Effector memory CD4-positive, alpha-beta T cell (primary cell): ENCODE measurements at places on chromosomes 3 and 15.

DNA sequence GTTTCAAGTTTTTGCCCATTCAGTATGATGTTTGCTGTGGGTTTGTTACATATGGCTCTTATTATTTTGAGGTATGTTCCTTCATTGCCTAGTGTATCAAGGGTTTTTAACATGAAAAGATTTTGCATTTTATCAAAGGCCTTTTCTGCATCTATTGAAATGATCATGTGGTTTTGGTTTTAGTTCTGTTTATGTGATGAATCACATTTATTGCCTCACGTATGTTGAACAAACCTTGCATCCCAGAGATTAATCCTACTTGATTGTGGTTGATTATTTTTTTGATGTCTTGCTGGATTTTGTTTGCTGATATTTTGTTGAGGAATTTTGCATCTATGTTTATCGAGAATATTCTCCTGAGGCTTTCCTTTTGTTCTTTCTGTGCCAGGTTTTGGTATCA lies 39.4 kb downstream of the TMCO5A start:
- DNase-seq: no peak

GRCh38 chr3:12687948-12688347 lies 24.0 kb upstream of the RAF1 start:
- no peak for DNase-seq

GRCh38 chr3:182438398-182438797 lies 354.9 kb upstream of the ATP11B start:
- no peak for DNase-seq

DNA sequence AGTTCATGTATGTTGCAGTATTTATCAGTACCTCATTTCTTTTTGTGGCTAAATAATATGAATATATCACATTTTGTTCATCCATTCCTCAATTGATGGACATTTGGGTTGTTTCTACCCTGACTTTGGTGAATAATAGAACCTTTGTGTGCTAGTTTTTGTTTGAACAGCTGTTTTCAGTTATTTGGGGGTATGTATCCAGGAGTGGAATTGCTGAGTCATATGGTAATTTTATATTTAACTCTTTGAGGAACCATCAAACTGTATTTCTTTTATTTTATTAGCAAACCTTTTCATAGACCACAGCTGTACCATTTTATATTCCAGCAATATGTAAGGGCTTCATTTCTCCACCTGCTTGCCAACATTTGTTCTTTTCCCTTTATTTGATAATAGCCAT lies 38.4 kb upstream of the RBM5 start:
- DNase-seq: no peak

DNA sequence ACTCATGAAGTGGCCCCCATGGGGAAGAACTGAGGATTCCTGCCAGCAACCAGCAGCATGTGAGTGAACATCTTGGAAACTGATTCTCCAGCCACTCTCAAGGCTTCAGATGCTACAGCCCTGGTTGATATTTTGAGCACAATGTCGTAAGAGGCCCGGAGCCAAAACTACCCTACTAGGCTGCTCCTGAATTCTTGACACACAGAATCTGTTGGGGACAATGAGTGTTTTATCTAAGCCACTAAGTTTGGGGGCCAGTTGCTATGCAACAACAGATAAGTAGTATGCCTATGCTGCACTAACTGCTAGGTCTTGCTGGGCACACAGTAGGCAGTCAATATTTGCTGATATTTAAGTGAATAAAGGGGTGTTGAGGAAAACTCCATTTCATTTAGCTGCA lies 89.9 kb upstream of the CHL1 start:
- DNase-seq: no peak

DNA sequence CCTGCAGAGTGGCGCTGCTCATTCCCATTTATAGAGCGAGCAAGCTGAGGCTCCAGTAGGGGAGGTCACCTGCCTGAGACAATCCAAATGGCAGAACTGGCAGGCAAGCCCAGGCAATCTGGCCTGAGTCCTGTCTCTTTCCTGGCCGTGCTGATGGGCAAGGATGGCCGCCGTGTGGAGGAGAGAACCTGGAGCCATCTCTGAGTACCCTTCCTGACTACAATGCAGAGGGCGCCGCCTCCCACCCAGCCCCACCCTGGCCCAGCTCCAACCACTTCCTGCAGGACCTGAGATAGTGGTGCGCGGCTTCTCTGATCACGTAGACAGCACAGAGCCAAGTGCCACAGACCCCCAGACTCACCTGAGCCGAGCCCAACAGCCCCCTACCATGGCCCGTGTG lies 7.0 kb downstream of the TLR9 start:
- DNase-seq: peak; percentile 29

- no peak for DNase-seq
Measured at GRCh38 chr3:168722091-168722490, 626.4 kb upstream of the GOLIM4 start.

GRCh38 chr3:58051196-58051595 lies 43.0 kb downstream of the FLNB start:
- no peak for DNase-seq

GRCh38 chr3:113897373-113897777 lies 50.4 kb upstream of the ZDHHC23 start:
- no peak for DNase-seq

GRCh38 chr3:144259267-144259666 lies 287.6 kb downstream of the DIPK2A start:
- no peak for DNase-seq

DNA sequence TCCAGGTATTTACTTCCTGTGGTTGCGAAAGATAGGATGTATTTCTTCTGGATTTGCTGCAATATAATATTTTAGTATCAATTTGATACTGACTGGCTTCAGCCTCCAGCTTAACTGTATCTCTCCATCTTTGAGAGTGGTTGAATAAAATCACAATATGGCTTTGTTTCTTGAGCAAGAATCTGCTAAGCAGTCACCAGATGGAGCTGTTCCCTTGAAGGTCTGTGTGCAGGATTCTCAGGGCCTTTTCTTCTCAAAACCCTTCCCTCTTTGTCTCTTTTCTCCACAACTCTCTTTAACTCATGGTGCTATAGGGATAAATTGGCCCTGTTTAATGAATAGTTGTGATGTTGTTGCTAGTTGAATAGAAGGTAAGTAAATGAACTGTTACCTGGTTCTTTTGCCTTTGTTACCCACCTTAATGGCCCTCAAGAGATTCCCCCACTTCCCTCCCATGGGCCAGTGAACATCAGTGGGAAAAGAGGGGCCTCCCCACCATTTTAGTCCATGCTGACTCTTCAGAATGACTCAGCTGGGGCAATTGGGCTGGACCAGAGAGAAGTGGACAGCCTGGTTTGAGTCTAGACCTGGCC lies 34.8 kb upstream of the RAB6B start:
- no peak for DNase-seq

- no peak for DNase-seq
Measured at GRCh38 chr3:40387001-40387894, at the start of gene ENTPD3. Gene ENTPD3 (plus strand): TSS chr3:40387184. CDS start chr3:40388058, 874 bp downstream.

GRCh38 chr3:127363171-127363570 lies 75.3 kb upstream of the PRR20G start:
- no peak for DNase-seq

GRCh38 chr3:100364421-100364820 lies 29.9 kb downstream of the NIT2 start:
- no peak for DNase-seq

GRCh38 chr3:41881233-41881821 lies 80.6 kb downstream of the ULK4 start:
- no peak for DNase-seq

GRCh38 chr3:83150896-83151295 lies 1389.5 kb upstream of the GBE1 start:
- no peak for DNase-seq

GRCh38 chr15:77446840-77447390 lies 26.2 kb downstream of the HMG20A start:
- DNase-seq: no peak

- no peak for DNase-seq
Measured at GRCh38 chr15:57118013-57118799, 199.8 kb downstream of the TCF12 start.

DNA sequence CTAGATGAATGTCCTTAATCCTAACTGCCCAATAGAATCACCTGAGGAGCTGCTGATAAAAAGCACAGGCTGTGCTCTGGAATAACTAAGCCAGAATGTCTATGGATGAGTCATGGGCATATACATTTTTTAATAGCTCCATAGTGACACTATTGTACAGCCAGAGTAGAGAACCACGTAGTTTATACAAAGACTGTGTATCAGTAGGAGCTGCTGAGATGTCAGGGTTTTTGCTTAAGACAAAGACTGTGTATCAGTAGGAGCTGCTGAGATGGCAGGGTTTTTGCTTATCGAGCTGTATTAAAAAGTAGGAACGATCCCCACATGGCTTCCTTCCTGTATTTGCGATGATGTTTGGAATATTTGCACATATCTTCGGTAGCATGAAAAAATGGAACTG lies 137.4 kb downstream of the SV2B start:
- no peak for DNase-seq

DNA sequence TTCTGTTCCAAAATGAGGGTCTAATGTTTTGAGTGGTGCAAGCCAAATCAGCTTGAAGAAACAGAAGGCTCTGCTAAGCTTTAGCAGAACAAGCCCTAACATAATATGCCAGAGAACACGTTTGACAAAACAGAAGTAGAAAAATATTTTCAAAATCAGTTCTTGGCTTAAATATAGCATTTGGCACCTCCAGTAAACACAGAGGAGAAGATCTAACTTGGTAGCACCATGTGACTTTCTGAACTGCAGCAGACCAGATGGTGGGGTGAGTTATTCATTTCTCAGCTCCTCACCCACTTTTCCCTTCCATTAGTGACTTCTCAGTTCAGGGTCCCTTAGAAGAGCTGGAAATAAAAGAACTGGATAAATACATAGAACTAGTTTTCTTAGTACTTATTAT lies 395.8 kb downstream of the MAGI1 start:
- no peak for DNase-seq

- DNase-seq: no peak
Measured at GRCh38 chr3:11323813-11324212, 51.6 kb downstream of the ATG7 start.

DNA sequence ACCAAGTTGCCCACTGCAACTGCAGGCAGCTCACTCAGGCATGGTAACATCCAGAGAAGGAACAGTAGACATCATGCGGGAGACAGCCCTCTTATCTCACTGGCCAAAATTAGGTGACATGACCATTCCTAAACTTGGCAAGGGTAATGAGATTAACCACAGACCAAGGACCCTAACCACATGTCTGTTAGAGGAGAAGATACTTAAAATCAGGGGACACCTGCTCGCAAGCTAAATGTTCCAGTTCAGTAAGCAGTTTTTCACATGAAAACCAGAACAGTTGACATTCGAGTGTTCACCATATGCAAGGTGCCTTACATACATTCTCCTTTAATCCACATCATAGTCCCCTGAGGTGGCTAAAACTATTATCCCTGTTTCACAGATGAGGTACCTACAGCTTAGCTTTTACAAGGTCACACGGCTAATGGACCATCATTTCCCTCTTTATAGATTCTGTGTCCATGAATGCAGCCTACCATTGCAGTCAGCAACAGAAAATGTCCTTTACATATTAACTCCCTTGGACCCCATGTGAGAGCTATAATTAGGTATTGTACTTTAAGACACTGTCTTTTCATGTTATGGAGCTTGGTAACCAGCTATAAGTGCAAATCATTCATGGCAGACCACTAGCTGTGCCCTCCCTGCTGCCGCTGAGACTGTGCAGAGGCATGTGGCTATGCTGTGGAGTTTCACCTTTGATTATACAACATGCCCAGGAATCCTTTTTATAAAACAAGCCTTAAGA lies 154.1 kb downstream of the LIPC start:
- no peak for DNase-seq

DNA sequence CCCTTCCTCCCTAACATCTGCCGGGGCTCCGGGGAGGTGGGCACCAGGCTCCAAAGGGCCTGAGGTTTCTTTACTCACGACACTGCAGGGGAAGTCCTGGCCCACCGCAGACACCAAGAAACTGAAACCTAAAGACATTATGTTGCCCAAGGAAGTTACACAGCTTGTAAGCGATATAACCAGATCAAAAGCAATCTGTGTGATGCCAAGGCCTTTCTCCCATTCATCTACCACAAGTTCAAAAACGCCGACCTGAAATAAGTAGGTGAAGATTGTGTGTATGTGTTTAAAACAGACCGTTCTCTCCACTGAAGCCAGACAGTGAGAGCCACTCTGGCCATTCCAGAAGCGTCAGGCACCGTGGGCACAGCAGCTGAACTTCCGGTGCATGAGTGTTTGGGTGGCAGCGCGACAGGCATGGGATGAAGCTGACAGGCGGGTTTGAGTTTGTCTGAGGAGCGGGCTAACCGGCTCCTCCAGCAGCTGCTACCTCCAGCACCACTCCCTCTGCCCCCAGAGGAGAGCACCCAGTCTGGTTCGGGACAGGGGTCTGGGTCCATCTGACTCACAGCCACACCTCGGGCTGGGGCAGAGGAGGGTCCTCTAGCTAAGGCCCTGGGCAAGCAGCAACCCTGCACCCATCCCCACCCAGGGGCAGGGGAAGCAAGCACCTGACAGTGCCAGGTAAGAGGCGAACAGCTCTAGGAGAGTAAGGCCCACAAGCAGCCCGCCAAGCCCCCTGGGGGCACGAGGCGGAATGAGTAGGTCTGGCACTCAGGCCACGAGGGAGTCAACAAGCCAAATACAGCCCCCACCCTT lies 1.3 kb downstream of the TNK2 start:
- DNase-seq: peak; percentile 67

DNA sequence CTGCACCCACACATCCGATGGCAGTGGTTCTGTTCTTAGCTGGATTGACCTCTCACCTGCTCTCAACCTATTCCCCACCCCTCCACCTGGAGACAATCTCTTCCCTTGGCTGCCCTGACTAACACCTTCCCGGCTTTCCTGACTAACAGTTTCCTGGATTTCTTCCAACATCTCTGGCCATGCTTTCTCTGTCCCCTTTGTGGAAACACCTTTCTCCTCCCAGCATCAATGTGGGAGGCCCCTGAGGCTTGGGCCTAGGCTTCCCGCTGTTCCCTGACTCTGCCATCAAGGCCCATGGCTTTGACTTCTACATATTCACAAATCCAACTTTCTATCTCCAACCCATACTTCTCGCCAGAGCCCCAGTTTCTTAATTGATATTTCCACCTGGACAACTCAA lies 142.8 kb upstream of the ATP2B2 start:
- DNase-seq: no peak
